ENCODE measurements at places on chromosomes 1 and 21. TPM values are rescaled to one million over a fixed set of nuclear protein-coding genes. Genes with fewer than 3 reads are reported as not detected.

DNA sequence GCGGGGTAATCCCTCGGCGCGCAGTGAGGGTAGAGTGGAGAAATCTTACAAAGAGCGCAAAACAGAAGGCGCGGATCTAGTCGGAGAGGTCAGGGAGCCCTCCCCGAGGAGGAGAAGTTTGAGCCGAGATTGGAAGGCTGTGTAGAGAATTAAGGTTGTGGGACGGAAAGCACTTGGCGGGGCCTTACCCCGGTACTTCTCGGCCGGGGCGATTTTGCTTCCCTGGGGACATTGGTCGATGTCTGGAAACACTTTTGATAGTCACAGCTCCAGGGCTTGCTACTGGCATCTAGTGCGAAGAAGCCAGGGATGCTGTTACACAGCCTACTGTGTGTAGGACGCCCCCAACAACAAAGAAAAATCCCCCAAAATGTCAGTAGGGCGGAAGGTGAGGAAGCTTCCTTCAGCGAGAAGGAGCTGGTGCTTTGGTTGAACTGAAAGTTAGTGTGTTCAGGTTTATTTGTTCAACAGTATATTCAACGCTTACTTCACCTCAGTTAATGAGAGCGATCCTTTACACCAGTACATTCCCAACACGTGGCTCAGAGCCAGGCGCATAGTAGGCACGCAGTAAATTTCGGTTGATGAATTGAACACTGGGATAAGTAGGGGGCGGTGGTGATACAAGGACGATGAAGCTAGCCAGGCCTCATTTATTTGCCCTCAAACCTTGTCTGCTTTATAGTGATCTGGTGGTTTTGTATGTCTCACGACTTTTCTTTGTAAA, 807 bp downstream of the CEP85 start:
- no peak for DNase-seq
- H3K27ac ChIP-seq: peak overlapping the region; percentile 84
- H3K4me1 ChIP-seq: peaks cover 6% of the 10 kb centered on the region
- H3K36me3 ChIP-seq: no peaks in the 10 kb centered on the region
- H3K27me3 ChIP-seq: no peaks in the 10 kb centered on the region
- peak overlapping the region; percentile 85 for H3K4me3 ChIP-seq

GRCh38 chr1:110438893-110439292, 12.1 kb upstream of the PROK1 start:
- peaks cover 30% of the 10 kb centered on the region for H3K4me1 ChIP-seq
- DNase-seq: no peak
- H3K27me3 ChIP-seq: no peaks in the 10 kb centered on the region
- no peak overlapping the region for H3K27ac ChIP-seq
- no peaks in the 10 kb centered on the region for H3K36me3 ChIP-seq

DNA sequence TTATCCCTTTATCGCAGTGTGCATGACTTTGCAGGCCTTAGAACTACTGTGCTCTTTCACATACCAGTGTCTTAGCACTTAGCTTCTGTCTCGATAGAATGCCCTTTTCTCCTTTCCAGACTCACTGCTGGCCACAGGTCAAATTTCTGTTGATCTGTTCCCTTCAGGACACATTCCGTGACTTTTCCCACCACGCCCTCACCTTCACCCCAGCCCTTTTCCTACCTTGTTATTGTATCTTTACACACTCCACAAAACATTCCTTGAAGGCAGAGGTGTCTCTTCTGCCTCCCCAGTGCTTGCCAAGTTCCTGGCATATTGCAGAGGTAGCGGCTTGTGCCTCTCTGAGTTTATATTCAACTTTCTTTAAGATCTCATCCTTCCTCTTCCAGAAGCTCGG, 3.7 kb upstream of the IGSF9 start:
- no peaks in the 10 kb centered on the region for H3K36me3 ChIP-seq
- H3K4me1 ChIP-seq: peaks cover 20% of the 10 kb centered on the region
- no peak overlapping the region for H3K27ac ChIP-seq
- no peaks in the 10 kb centered on the region for H3K27me3 ChIP-seq
- H3K4me3 ChIP-seq: no peak overlapping the region

- peak overlapping the region; percentile 95 for H3K27ac ChIP-seq
- no peak for DNase-seq
- H3K4me1 ChIP-seq: peaks cover 20% of the 10 kb centered on the region
- H3K36me3 ChIP-seq: no peaks in the 10 kb centered on the region
- H3K27me3 ChIP-seq: no peaks in the 10 kb centered on the region
- peak overlapping the region; percentile 80 for H3K4me3 ChIP-seq
These were observed 48.8 kb downstream of the H3-3A start for GRCh38 chr1:226111098-226111882.

- no peak overlapping the region for H3K4me3 ChIP-seq
- peaks cover 5% of the 10 kb centered on the region for H3K4me1 ChIP-seq
- H3K27me3 ChIP-seq: no peaks in the 10 kb centered on the region
- DNase-seq: no peak
These were observed 13.5 kb downstream of the RCC2 start for GRCh38 chr1:17425806-17426600.

GRCh38 chr1:6788946-6789345, 3.7 kb downstream of the CAMTA1 start:
- DNase-seq: no peak
- no peaks in the 10 kb centered on the region for H3K36me3 ChIP-seq
- no peak overlapping the region for H3K4me3 ChIP-seq
- H3K27ac ChIP-seq: no peak overlapping the region
- H3K27me3 ChIP-seq: no peaks in the 10 kb centered on the region

DNA sequence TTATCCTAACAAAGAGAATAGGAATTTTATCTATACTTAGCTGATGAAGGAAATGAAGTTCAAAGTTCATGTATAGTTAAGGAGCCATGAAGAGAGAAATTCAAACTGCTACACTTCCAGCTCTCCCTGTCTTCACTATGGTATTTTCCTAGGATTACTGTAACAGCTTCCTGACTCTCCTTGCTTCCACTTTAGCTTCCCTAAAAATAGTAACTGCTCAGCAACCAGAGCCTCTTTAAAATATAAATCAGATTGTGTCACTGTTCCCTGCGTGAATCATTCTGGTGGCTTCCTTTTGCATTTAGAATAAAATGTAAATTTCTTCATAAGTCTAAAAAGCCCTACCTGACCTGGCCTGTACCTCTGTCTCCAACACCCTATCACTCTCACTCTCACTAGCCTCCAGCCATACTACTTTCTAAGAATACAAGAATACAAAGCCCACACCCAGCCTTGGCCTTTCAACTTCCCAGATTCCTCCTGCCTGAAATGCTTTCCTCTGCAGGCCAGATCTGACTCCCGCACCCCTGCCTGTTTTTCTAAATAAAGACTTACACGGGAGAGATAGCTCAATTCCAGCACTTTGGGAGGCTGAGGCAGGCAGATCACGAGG, 30.5 kb downstream of the OR10J1 start:
- H3K27ac ChIP-seq: no peak overlapping the region
- H3K4me3 ChIP-seq: no peak overlapping the region
- H3K27me3 ChIP-seq: no peaks in the 10 kb centered on the region
- no peak for DNase-seq
- no peaks in the 10 kb centered on the region for H3K4me1 ChIP-seq

Gene DPH2
- 15.2 TPM for total RNA-seq

All from vagina (tissue), 2 donors.